ENCODE measurements at places on chromosomes 3 and 15. TPM values are rescaled to one million over a fixed set of nuclear protein-coding genes. Genes with fewer than 3 reads are reported as not detected.

- DNase-seq: no peak
These were observed 69.9 kb downstream of the LDHAL6B start for GRCh38 chr15:59276225-59277178.

DNA sequence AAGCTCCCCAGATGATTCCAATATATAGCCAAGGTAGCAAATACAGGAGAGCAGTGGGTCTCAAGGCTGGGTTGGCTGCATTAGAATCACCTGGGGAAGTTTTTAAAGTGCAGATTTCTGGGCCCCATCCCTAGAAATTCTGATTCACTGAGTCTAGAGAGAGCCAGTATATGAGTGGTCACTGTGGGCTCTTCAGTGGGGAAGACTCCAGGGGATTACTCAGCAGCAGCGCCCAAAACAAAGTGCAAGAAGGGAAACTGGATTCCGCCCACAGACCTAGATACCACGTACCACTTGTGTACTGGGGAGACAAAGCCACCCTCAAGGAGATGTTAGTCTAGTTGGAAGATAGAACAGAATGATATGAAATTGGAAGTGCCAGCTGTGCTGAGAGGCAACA is 40.0 kb downstream of the NME9 start:
- DNase-seq: no peak

GRCh38 chr15:69805248-69805953 is 292.3 kb downstream of the TLE3 start:
- no peak for DNase-seq

The GCNT3 gene
- total RNA-seq: 0.08 TPM

GRCh38 chr3:146139586-146140110 is 21.3 kb downstream of the PLOD2 start:
- DNase-seq: no peak

DNA sequence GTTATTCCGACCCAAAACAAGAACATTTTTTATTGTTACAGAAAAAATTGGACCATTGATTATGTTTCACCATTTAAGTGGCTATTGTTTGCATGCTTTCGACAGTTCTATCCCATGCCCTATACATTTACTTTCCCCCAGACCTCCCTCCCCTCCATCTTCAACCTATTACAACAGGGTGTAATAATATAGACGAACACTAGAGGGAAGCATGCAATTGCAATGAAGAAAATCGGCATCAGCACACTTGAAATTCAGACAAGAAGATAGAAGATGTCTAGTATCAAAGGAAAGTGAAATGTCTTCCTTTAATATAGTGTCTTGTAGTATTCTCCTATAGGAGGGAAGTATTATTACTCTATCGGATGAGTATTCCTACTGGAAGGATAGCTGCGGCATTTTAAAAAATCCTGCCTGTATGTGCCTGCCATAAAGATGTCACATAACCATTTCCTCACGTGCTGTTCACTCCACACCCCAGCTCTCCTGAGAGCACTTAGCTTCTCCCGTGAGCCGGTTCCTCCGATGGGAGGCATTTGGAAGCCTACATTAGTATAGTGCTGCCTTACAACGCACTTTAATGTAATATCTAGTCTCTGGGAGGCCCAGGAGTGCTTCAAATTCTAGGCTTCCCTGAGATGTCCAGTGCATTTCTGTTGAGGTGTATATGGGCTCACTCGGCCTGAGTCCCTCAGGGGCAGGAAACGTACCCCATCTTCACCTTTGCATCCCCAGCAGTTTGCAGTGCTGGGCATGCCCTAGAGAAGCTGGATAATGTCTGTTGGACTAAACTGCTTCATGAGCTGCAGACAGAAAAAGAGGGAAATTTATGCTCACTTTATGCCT is 17.8 kb upstream of the ERICH6 start:
- peak; percentile 68 for DNase-seq

Measured in SJCRH30 (cell line).